ENCODE measurements at places on chromosomes 4 and X.

- DNase-seq = no peak
Observed at GRCh38 chrX:136555694-136556093, 23.7 kb downstream of the VGLL1 start.

DNA sequence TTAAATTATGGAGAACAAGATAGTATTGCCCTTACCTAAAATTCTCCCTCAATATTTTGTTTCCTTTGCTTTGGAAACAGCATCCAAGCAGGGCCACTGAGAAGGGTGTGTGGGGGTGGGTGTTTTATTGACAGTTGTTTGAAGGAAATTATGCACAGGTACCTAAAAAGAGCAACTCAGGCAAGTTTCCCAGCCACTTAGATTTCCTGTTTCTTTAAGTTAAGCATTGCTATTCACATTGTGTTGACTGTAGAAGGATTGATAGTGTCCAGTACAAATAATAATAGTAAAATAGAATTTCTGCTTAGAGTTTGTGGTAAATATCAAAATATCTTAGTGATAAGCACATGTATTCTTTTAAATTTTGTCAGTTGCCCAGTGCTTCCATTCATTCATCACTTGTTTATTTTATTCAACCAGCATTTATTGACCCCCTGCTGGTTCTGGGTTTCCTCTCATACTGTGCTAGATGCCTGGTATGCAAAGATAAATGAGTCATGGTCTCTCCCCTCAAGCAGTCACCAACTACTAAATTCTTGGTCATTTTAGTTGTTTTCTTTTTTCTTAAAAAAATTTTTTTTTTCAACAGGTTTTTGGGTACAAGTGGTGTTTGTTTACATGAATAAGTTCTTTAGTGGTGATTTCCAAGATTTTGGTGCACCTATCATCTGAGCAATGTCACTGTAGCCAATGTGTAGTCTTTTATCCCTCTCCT is 50.0 kb downstream of the GALNT7 start:
- no peak for DNase-seq

- DNase-seq = no peak
Observed at GRCh38 chrX:10166248-10166716, 9.5 kb downstream of the CLCN4 start.

DNA sequence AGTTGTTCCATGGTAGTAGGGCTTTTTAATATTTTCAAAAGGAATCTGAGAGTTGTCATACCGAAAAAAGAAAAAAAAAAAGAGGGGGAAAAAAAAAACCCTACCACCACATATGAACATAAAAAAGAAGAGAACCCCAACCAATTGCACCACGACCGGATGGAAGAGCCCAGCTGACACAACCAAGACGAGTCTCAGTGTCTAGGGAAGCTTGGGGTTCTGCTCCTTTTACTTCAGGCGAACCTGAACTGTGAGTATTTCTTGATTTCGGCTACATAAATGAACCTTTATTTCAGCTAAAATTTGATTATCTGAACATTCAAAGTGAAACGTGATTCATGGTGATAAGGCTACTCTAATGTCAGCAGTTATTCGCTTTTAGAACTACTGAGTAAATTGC is at the start of gene GPR34:
Gene GPR34, plus strand, starts transcription at position 139 of the 400 bp plus-strand sequence. CDS start 6,661 bp downstream, outside the sequence.
- DNase-seq = no peak

DNA sequence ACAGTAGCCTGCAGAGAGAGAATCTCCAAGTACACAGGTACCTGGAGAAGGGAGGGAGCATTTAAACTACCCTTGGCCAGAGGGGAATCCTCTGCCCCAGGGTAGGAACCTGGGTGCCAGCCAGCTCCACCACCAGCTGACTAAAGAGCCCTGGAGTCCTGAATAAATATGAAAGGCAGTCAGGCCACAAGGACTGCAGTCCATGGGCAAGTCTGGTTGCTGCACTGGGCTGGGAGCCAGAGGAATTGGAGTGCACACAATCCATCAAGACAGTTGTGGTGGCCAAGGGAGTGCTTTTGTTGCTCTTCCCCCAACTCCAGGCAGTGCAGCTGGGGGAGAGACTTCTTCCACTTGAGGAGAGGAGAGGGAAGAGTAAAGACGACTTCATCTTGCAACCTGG is 172.5 kb downstream of the HNRNPD start:
- DNase-seq = no peak

DNA sequence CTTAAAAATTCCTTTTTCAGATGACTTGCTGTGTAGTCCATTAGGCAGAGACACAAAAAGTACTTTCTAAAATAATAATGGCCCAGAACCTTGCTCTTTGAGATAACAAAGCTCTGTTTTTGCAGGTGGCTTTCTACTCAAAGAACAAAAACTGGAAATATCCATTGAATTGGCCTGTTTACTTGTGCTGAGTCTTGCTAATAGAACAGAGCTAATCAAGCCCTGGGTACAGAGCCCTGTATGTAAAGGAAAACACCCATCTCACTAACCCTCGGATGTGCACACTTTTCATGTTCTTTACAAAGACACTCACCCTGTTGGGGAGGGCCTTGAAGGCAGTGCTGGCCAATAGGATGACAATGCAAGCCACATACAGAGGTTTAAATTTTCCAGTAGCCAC is 27.0 kb upstream of the LNX1 start:
- no peak for DNase-seq

DNA sequence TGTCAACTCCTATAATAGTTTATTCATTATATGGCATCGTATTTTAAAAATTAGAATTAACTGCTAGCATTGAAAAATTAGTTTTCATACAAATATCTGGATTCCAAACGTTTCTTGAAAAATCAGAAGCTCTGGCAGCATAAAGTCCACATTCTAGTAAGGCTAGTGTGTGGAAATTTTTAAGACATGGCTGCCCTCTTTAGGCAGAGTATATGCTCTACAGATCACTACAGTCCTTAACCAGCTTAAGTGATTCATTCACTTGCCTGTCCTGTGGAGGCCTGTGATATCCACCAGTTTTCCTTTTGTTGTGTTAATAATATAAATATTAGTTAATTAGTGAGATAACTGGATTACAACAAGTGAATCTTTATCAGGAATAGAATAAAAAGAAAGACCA is 287.2 kb downstream of the OPHN1 start:
- DNase-seq = no peak

- no peak for DNase-seq
Observed at GRCh38 chrX:102546828-102547493, 30.4 kb upstream of the TMSB15A start.

DNA sequence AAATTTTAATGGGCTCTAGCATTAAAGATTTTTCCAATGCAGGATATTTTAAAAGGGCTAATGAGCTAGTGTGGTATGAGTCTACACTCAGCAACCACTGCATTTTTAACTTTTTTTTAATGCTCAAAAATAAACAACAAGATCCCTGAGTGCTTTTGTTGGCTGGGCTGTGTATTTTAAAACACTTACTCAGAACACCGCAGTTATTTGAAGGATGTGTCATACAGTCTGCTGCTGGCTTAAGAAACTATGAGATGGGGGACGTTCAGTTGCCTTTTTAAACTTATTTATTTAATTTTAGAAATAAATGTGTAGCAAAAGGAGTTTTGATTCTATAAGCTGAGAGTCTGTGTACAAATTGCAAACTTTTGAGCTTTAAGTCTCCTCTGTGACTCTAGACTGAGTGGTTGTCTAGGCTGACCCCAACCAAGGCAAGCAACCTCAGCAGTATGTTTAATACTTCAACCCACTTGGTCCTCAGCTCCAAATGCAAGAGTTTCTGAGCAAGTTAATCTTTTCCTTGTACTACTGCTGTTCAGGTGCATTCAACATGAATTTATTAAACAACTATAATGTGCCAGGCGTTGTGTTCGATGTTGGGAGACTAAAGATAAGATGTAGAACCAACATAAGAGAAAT is 278.6 kb upstream of the DIPK2B start:
- DNase-seq = no peak

- DNase-seq = no peak
Observed at GRCh38 chr4:109125084-109125483, 177.4 kb downstream of the COL25A1 start.

- no peak for DNase-seq
Observed at GRCh38 chr4:34371676-34372075, 1872.6 kb downstream of the ARAP2 start.

- no peak for DNase-seq
Observed at GRCh38 chr4:1480720-1481119, 74.5 kb upstream of the NKX1-1 start.

- no peak for DNase-seq
Observed at GRCh38 chr4:95118497-95118896, 360.7 kb downstream of the BMPR1B start.

- DNase-seq = no peak
Observed at GRCh38 chr4:22196551-22196950, 248.0 kb upstream of the KCNIP4 start.

- DNase-seq = no peak
Observed at GRCh38 chrX:65034292-65034667, 58.0 kb upstream of the ZC4H2 start.

- DNase-seq = no peak
Observed at GRCh38 chr4:3079694-3080123, 5.2 kb downstream of the HTT start.

DNA sequence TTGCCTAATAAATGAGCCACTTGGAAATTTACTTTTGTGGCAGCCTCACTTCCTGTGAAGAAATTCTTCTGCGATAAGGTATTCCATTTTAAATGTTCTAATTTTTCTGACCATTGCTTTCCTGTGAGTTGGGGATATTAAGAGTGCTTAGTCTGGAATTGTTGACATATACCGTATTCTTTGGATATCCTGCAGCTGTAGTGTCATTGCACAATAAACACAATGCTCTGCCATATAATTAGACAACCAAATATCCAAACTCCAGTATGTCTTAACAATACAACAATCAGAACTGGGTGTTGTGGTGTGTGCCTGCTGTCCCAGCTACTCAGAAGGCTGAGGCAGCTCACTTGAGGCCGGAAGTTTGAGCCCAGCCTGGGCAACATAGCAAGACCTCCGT is 99.4 kb downstream of the LUZP4 start:
- DNase-seq = no peak

GRCh38 chrX:4935846-4936245 is 1222.4 kb upstream of the PRKX start:
- no peak for DNase-seq

GRCh38 chr4:26931451-26931850 is 70.8 kb downstream of the STIM2 start:
- DNase-seq = no peak
